Right ventricle myocardium superior (tissue), 1 donor: ENCODE measurements at places on chromosomes 13 and 19. TPM values are rescaled to one million over a fixed set of nuclear protein-coding genes. Genes with fewer than 3 reads are reported as not detected.

DNA sequence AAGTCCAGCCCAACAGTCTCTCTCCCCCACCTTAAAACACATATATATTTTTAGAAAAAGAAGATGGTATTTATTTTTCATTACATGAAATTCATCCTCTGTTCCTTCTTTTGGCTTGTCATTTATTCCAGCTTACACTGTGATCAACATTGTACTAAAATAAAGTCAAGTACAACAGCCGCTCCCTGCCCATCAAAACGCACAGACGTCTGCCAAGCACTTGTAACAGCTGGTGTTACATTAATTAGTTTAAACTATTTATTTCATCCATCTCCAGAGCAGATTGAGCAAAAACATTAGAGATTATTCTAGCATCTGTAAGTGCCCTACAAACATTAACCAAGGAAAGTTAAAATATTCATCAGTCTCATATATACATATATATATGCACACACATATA is 350.5 kb downstream of the DACH1 start:
- DNase-seq, result no peak

DNA sequence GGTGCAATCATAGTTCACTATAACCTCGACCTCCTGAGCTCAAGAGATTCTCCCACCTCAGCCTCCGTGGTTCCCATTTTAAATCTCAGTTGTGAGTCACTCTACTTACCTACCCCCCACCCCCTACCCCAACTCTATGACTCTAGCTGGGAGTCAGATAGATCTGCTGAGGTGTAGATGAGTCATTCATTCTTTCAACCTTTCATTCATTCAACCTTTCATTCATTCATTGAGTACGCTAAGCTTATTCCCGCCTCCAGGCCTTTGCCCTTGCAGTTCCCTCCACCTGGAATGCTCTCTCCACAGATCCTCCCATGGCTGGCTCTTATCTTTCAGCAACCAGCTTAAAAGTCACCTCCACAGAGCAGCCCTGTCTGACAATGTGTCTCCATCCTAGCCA is 1.1 kb upstream of the MAST1 start:
- DNase-seq, result no peak

- DNase-seq, result no peak
These were observed 610.4 kb downstream of the TBC1D4 start for GRCh38 chr13:74871369-74872070.

- no peak for DNase-seq
These were observed 120.9 kb upstream of the TSC22D1 start for GRCh38 chr13:44697058-44697457.

GRCh38 chr13:22569811-22570210 is 611.0 kb upstream of the SGCG start:
- no peak for DNase-seq

DNA sequence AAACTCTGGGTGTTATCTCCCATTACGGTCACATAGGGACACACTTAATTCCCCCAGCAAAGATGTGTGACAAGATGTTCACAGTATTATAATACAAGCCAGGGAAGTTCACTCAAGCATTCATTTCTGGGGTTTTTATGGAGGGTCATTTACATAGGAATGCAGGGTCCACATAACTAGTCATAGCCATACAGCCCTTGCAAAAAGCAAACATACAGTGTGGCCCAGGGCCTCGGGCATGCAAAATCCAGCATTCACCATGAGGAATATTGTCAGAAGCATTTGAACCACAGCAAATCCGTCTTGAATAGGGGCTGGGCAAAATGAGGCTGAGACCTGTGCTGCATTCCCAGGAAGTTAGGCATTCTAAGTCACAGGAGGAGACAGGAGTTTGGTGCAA is 13.0 kb upstream of the ZNF460 start:
- DNase-seq, result no peak

DNA sequence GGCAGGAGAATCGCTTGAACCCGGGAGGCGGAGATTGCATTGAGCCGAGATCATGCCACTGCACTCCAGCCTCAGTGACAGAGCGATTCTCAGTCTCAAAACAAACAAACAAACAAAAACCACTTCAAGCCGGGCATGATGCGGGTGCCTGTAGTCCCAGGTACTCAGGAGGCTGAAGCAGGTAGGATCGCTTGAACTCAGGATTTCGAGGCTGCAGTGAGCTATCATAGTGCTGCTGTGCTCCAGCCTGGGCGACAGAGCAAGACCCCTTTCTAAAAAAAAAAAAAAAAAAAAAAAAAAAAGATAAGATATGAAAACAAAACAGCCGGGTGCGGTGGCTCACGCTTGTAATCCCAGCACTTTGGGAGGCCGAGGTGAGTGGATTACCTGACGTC is 12.9 kb downstream of the PPP1R14A start:
- no peak for DNase-seq

DNA sequence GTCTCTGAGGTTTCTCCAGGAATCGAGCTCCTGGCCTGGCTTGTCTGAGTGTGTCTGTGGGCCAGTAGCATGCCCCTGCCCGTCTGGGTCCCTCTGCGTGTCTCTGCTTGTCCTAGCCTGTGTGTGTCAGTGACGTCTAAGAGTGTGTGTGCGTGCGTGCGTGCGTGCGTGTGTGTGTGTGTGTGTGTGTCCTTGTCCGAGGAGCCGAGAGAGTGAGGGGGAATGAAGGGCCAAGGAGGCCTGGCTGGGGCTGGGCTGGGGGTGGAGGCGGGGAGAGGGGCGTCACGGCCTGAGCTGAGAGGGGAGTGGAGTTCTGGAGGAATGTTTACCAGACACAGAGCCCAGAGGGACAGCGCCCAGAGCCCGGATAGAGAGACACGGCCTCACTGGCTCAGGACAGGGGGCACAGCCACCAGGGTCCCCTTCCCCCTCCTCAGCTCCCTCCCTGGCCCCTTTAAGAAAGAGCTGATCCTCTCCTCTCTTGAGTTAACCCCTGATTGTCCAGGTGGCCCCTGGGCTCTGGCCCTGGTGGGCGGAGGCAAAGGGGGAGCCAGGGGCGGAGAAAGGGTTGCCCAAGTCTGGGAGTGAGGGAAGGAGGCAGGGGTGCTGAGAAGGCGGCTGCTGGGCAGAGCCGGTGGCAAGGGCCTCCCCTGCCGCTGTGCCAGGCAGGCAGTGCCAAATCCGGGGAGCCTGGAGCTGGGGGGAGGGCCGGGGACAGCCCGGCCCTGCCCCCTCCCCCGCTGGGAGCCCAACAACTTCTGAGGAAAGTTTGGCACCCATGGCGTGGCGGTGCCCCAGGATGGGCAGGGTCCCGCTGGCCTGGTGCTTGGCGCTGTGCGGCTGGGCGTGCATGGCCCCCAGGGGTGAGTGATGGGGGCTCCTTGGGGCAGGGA is at the start of gene AXL:
Gene AXL (plus strand): TSS at position 609 of the 893 bp plus-strand sequence. CDS start 170 bp downstream, at position 779.
- peak; percentile 89 for DNase-seq

DNA sequence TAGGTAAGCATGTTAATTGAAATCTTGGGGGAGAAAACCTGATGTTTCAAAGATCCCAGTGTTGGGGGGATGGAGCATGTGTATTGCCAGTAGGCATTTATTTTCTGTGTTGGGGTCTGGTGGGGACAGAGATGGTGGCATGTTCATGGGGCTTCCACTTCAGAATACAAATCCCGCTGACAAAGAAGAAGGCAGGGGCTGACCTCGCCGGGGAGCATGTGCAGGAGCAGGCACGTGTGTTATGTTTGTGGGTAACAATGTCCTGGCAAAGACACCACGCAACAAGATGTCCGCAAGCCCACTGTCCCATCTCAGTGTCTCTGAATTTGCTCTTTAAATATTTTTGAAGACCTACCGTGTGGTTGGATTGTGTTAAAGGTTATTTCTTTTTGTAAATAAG is 164.5 kb downstream of the TEX29 start:
- no peak for DNase-seq

GRCh38 chr13:110423689-110424302 is 116.7 kb downstream of the COL4A2 start:
- no peak for DNase-seq

GRCh38 chr19:10769533-10770491 is 51.9 kb downstream of the DNM2 start:
- peak; percentile 73 for DNase-seq

GRCh38 chr13:60150538-60150937 is 13.2 kb downstream of the DIAPH3 start:
- no peak for DNase-seq

- DNase-seq, result no peak
These were observed 28.7 kb downstream of the GGACT start for GRCh38 chr13:100559886-100560285.

GRCh38 chr19:33678796-33679585 is 57.2 kb downstream of the CHST8 start:
- no peak for DNase-seq

Gene SHD
- total RNA-seq, result not detected

Gene SERP2
- 12.4 TPM for total RNA-seq

Gene ZNF134
- total RNA-seq, result 15.7 TPM

Gene KLHL1
- not detected for total RNA-seq

Gene ZNF766
- total RNA-seq, result 11.1 TPM

Gene CAPN12
- total RNA-seq, result not detected

Gene CAMSAP3
- total RNA-seq, result 1.0 TPM

Gene PLPPR3
- total RNA-seq, result not detected

Gene NEK3
- total RNA-seq, result 3.4 TPM

Gene UHRF1
- total RNA-seq, result 1.3 TPM
